ENCODE measurements at places on chromosomes 12 and 14.

DNA sequence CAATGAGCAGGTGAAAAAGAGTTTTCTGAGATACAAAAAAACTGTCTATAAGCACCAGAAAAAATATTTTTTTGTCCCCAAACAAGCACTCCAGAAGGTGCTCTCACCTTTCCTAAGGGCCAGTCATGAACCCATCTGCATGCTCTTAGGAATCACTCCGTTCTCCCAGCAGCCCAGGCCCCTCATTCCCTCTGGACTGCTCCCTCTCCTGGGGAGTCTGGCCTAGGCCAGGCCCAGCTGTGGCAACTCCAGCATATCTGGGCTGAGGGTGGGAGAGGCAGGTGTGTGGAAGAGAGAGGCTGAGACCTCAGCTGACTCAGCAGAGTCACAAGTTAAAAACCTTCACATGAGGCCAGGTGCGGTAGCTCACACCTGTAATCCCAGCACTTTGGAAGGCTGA is 54.6 kb downstream of the TRAFD1 start:
- DNase-seq = no peak

GRCh38 chr14:25111061-25111601 is 61.2 kb upstream of the STXBP6 start:
- no peak for DNase-seq

DNA sequence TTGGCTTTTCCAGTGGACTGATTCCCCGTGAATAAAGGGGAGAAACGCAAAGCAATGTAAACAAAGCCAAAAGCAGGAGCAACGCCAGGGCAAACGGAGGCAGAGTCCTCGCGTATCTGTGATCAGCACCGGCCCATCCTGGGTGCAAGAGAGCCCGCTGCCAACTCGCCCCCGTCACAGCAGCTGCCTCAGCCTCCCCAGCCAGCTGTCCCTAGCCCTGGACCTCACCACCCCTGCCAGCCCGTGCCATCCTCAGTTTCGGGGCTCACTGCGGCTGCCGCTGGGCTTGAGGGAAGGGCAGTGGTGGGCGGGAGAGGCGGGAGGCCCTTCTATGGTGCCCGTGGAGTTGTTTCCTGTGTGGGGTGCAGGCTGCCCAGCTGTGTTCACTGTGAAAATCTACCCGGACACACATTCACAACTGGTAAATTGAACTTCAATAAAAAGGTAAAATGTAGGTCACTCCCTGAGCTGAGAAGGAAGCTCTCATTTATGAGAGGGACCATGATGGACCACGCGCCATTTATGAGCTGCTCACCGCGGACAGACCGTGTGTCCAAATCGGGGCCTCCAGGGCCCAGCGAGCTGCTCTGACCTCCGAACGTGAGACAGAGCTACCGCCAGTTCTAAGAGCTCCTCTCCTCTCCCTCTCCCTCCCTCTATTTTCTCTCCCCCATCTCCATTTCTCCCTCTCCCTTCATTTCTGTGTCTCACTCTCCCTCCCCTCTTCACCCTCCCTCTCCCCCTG is 330.5 kb upstream of the SFSWAP start:
- DNase-seq = no peak

GRCh38 chr12:104320627-104321024 is 17.1 kb downstream of the EID3 start:
- DNase-seq = no peak

DNA sequence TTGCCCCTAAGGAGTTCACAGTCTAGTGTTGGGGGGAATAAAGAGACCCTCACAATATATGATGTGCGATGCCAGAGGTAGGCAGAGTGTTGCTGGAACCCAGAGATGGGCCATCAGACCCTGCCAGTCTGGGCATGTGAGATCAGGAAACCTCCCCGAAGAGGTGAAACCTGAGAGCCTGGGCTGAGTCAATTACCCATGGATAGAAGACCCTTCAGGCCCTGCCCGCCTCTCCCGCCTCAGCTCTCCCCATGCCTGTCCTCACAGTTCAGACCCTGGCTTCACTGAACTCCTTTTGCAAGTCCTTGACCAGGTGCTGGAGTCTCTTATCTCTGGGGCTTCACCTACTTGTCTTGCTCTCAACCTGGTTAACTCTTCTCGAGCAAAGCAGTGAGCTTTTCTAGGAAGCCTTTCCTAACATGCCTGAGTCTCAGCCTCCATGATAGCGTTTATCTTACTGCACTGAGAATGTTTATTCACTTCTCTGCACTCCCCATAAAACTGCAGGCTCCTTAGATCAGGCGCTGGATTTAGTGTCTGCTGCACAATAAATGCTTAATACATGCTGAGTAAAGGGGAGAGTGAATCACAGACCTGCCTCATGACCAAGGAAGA is 19.6 kb downstream of the ALDH1L2 start:
- DNase-seq = no peak

All from colonic mucosa (tissue), 4 donors.